ENCODE measurements at places on chromosomes 5 and 9. TPM values are rescaled to one million over a fixed set of nuclear protein-coding genes. Genes with fewer than 3 reads are reported as not detected.

DNA sequence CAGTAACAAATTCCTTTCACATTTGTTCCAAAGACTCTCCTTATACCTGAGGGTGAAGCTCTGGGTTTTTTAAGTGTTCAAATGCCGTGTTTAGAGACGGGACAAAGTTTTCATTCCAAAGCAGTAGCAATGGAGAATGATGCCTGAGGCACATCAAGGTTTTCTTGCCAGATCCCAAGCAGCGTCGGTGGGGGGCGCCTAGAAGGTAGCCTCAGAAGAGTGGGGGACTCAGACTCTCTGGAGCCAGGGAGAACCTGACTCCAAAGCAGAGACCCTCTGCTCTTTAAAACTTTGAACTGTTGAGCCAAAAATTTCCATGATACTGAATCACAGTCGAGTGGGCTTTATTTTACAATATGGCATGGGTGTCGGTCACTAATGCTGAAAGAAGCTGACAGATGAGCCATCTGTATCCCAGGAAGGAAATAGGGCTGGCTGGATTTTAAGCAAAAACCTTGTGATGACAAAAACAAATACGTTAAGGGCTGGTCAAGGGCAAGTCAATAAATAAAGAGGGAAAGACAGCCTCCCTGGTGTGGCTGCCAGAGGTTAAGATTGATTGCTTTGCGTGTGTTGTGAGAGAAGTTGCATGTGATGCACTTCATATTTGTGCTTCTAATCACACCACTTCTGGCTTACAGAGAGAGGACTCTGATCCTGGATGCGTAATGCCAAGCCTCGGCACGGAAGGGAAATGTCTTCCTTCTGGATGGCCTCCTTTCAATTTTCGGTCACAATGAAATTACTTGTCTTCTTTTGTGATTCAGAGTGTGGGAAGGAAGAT is 161.1 kb upstream of the EFNA5 start:
- H3K4me3 ChIP-seq = no peak overlapping the region
- no peaks in the 10 kb centered on the region for H3K36me3 ChIP-seq
- no peak overlapping the region for H3K27ac ChIP-seq
- no peak for DNase-seq

- H3K4me3 ChIP-seq = no peak overlapping the region
- H3K36me3 ChIP-seq = no peaks in the 10 kb centered on the region
- no peak for DNase-seq
- no peak overlapping the region for H3K27ac ChIP-seq
- peaks cover 5% of the 10 kb centered on the region for H3K4me1 ChIP-seq
These were observed 64.3 kb upstream of the IER5L start for GRCh38 chr9:129242191-129242941.

GRCh38 chr5:146788898-146789297 is 89.7 kb downstream of the PPP2R2B start:
- no peak overlapping the region for H3K4me3 ChIP-seq
- no peaks in the 10 kb centered on the region for H3K36me3 ChIP-seq
- H3K27ac ChIP-seq = no peak overlapping the region
- no peaks in the 10 kb centered on the region for H3K4me1 ChIP-seq
- DNase-seq = no peak
- H3K27me3 ChIP-seq = no peaks in the 10 kb centered on the region

DNA sequence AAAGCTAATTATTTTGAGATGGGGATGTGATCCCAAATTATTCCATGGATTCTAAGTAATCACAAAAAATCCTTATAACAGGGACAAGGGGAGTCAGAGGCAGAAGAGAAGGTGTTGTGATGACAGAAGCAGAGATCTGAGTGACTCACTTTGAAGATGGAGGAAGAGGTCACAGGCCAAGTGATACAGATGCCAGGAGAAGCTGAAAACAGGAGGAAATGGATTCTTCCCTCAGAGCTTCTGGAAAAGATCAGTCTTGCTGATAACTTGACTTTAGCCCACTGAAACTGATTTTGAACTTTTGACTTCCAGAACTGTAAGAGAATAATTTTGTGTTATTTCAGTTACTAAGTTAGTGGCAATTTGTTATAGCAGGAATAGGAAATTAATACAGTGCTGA is 105.3 kb downstream of the GCNT1 start:
- H3K27me3 ChIP-seq = no peaks in the 10 kb centered on the region
- H3K4me1 ChIP-seq = peaks cover 13% of the 10 kb centered on the region
- H3K4me3 ChIP-seq = no peak overlapping the region
- H3K27ac ChIP-seq = no peak overlapping the region
- DNase-seq = no peak
- H3K36me3 ChIP-seq = no peaks in the 10 kb centered on the region

DNA sequence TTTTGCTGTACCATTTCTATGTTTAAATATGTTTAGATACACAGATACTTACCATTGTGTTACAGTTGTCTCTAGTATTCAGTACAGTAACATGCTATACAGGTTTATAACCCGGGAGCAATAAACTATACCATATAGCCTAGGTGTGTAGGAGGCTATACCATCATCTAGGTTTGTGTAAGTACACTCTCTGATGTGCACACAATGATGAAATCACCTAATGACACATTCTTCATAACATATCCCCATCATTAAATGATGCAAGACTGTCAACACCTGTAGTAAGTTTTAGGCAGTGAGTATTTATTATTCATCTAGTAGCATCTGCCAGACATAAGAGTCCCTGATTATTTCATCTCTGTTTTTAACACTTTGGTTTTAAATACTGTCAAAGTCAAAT is 7.3 kb upstream of the DHFR start:
- no peaks in the 10 kb centered on the region for H3K27me3 ChIP-seq
- H3K4me3 ChIP-seq = no peak overlapping the region
- H3K27ac ChIP-seq = no peak overlapping the region
- no peaks in the 10 kb centered on the region for H3K4me1 ChIP-seq
- DNase-seq = no peak
- no peaks in the 10 kb centered on the region for H3K36me3 ChIP-seq

DNA sequence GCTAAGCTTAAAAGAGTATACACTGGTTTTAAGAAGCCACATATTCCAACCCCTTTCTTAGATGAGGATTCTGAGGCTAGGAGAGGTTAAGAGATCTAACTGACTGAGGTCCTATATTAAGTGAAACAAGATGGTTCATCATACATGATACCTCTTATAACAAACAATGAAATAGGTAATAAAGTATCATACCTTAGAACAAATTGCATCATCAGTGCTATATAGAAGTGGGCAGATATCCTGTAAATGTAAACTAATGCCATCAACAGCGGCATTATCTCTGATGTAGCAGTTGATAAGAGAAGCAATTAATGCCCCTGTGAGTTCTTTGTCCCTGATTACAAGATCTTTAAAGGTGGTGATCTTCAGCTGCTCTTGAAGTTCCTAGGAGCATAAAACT is 60.5 kb downstream of the NUP155 start:
- H3K4me3 ChIP-seq = no peak overlapping the region
- no peak overlapping the region for H3K27ac ChIP-seq
- H3K4me1 ChIP-seq = no peaks in the 10 kb centered on the region
- peaks cover 41% of the 10 kb centered on the region for H3K36me3 ChIP-seq

DNA sequence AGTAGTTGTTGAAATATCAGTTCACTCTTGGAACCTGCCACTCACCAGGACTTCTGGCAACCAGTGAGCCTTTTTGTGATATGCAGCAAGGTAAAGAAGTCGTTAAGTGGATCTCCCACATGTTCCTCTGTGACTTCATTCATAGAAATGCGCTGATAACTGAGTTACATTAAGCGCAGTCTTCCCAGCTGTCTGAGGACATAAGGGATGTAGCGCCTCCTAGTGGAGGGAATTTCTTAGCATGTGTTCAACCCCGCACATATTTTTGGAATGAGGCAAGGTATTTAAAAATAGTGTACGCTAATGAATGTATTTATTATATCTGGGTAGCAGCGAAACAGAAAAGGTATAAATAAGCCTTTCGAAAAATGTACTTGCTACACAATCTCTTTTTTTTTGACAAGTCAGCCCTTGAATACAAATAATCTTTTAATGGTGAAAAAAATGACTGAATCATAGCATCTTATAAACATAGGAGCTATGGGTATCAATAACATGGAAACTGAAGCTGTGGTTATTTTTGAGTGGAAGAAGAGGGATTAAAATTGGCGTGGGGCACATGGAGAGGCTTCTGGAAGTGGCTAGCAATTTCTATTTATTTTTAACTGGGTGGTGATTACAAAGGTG is 38.0 kb downstream of the PALM2AKAP2 start:
- no peak overlapping the region for H3K27ac ChIP-seq
- no peak for DNase-seq
- H3K4me1 ChIP-seq = no peaks in the 10 kb centered on the region
- H3K36me3 ChIP-seq = no peaks in the 10 kb centered on the region

GRCh38 chr5:103561685-103562452 is 720 bp downstream of the NUDT12 start:
- H3K4me3 ChIP-seq = peak overlapping the region; percentile 87
- H3K36me3 ChIP-seq = no peaks in the 10 kb centered on the region
- H3K4me1 ChIP-seq = no peaks in the 10 kb centered on the region
- DNase-seq = no peak

GRCh38 chr5:132086277-132086794 is 12.7 kb downstream of the CSF2 start:
- H3K36me3 ChIP-seq = no peaks in the 10 kb centered on the region
- H3K4me3 ChIP-seq = no peak overlapping the region
- peak; percentile 5 for DNase-seq
- H3K27ac ChIP-seq = no peak overlapping the region

DNA sequence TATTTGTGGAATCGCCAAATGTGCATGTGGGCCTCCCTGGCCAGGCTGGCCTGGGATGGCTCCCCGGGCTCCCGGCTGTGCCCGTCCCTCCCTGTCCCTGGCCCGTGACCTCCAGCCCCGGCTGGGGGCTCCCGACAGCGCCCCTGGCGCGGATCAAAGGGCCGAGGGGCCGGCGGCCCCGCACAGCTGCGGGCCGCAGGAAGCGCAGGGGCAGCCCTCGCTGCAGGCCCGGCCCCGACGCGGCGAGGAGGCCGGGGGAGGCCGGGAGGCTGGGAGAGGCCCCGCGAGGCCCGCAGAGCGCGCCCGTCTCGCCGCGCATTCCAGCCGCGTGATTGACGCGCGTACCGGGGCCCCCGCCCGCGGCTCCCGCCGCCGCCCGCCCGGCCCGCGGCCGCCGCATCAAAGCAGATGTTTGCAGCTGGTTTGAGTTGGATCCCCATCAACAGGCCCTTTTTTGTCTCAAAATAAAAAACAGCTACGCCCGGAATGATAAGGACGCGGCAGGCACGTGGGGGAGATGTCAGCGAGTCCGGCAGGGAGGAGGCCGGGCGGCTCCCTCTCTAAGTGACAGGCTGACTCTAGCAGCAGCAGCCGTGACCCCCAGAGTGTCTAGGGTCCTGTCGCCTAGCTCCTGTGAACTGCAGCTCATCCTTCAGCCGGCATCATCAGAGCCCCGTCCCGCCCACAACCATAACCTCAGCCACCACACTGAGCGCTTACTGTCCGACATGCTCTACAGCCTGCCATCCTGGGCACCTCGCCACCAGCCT is 69.4 kb downstream of the LMX1B start:
- H3K36me3 ChIP-seq = no peaks in the 10 kb centered on the region
- H3K4me1 ChIP-seq = peaks cover 7% of the 10 kb centered on the region
- no peak overlapping the region for H3K27ac ChIP-seq

GRCh38 chr9:113341712-113342410 is 1.8 kb upstream of the WDR31 start:
- H3K36me3 ChIP-seq = no peaks in the 10 kb centered on the region
- H3K27me3 ChIP-seq = no peaks in the 10 kb centered on the region
- peak overlapping the region; percentile 91 for H3K27ac ChIP-seq

DNA sequence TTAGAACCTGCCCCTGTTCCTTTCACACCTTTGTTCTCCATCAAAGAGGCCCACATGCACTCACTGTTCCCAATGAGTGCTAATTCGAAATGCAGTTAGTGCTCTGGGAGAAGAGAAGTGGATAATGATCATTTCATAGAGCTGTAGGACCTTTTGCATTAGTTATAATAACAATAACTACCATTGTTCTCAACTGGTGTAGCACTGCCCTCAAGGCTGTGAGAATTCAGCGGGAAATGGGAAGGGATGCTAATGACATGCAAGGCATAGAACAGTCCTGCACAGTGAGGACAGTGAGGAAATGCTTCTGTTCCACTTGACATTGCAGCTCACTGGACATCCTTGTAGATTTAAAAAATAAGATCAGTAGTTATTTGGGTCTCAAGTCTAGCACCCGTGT is 187.4 kb downstream of the FBXL7 start:
- H3K4me3 ChIP-seq = no peak overlapping the region
- no peak for DNase-seq
- no peaks in the 10 kb centered on the region for H3K4me1 ChIP-seq
- H3K27me3 ChIP-seq = no peaks in the 10 kb centered on the region
- no peak overlapping the region for H3K27ac ChIP-seq

DNA sequence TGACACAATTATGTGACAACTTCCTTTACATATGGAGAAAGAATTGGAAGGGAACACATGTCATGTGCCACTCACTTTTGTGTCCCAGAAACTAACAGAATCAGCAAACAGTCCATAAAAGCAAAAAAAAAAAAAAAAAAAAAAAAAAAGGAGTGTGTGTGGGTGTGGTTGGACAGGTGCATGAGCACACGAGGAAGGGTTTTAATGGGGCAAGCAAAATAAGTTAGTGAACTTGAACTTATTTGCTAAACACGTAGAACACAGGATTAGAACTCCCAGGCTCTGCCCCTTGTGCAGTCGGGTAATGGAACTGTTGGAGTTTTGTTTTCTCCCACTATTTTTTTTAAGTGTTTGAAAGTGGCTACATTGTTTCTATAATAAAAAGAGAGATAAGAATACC is 74.8 kb upstream of the PJA2 start:
- H3K4me3 ChIP-seq = no peak overlapping the region
- H3K4me1 ChIP-seq = peaks cover 9% of the 10 kb centered on the region
- DNase-seq = no peak
- H3K27ac ChIP-seq = no peak overlapping the region
- no peaks in the 10 kb centered on the region for H3K27me3 ChIP-seq

DNA sequence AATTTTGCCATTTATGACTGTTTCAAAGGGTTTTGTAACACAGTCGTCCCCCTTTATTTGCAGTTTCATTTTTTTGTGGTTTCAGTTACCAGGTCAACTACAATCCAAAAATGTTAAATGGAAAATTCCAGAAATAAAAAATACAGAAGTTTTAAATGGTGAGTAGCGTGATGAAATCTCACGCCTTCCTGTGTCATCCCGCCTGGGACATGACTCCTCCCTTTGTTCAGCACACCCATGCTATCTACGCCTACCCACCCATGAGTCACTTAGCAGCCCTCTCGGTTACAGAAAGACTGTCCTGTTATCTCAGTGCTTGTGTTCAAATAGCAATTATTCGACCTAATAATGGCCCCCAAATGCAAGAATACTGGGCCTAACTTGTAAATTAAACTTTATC is 765.3 kb upstream of the ADAMTS16 start:
- DNase-seq = no peak
- no peak overlapping the region for H3K27ac ChIP-seq
- no peak overlapping the region for H3K4me3 ChIP-seq
- no peaks in the 10 kb centered on the region for H3K36me3 ChIP-seq
- no peaks in the 10 kb centered on the region for H3K4me1 ChIP-seq

GRCh38 chr5:79697222-79698170 is 7.9 kb downstream of the CMYA5 start:
- H3K4me1 ChIP-seq = no peaks in the 10 kb centered on the region
- no peaks in the 10 kb centered on the region for H3K36me3 ChIP-seq
- DNase-seq = no peak
- no peak overlapping the region for H3K27ac ChIP-seq
- H3K4me3 ChIP-seq = no peak overlapping the region
- no peaks in the 10 kb centered on the region for H3K27me3 ChIP-seq

- H3K4me1 ChIP-seq = no peaks in the 10 kb centered on the region
- H3K36me3 ChIP-seq = no peaks in the 10 kb centered on the region
- H3K27me3 ChIP-seq = no peaks in the 10 kb centered on the region
These were observed 4.4 kb upstream of the MLANA start for GRCh38 chr9:5886114-5886939.

PCDHA4 gene
- 0.35 TPM for total RNA-seq

RNF183 gene
- total RNA-seq = not detected

ADRB2 gene
- total RNA-seq = 12.5 TPM

All from esophagus squamous epithelium (tissue), 5 donors.